ENCODE measurements at places on chromosomes 2 and 18.

DNA sequence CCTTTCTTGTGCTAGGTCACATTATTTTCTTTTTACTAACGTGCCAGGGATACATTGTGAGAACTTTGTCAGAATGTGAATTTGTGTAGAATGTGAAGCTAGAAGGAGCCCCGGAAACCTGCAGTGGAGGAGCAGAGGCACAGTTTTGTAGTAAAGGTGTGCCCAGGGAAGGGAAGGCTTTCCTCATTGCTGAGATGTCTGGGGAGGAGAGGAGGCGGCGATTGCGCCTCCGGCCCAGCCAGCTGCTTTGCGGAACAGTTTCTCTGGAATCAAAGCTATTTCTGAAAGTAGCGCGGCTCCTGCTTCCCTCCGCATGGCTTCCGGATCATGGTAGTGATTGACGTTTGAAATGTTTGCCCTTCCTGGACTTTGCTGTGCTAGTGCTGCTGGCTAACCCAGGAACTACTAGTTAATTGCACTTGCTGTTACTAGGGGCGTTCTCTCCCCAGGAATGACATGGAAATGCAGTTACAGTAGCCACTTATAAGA is 83.1 kb upstream of the RBM44 start:
- DNase-seq: no peak

DNA sequence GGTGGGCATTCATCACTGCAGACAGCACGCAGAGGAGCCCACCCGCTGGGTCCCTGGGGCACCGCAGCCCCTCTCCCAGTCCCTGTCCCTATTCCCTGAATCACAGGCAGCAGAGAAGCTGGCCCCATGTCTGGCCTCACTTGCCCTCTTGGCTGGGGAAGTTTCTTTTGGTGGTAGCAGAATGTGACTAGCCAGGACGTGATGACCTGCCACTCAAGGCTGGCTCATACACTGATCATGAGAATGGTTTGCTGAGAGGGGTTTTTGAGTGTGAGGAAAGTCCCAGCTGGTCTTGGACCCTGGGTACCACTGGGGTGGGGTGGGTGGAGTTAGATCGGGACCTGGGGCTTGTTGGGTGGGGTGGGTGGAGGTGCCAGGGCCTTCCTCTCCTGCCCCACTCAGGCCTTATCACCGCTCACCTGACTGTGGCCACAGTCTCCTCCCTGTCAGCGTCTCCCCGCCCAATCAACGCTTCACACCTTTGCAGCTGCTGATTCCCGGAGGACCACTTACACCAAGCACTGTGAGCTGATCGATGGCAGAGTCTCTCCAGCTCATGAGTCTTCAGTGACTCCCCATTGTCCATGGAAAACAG is 28.9 kb upstream of the FOSL2 start:
- no peak for DNase-seq

- DNase-seq: no peak
Observed at GRCh38 chr2:102619414-102620319, at the start of gene SLC9A2. Gene SLC9A2 (plus strand): TSS chr2:102619553. CDS start chr2:102619849, 296 bp downstream.

DNA sequence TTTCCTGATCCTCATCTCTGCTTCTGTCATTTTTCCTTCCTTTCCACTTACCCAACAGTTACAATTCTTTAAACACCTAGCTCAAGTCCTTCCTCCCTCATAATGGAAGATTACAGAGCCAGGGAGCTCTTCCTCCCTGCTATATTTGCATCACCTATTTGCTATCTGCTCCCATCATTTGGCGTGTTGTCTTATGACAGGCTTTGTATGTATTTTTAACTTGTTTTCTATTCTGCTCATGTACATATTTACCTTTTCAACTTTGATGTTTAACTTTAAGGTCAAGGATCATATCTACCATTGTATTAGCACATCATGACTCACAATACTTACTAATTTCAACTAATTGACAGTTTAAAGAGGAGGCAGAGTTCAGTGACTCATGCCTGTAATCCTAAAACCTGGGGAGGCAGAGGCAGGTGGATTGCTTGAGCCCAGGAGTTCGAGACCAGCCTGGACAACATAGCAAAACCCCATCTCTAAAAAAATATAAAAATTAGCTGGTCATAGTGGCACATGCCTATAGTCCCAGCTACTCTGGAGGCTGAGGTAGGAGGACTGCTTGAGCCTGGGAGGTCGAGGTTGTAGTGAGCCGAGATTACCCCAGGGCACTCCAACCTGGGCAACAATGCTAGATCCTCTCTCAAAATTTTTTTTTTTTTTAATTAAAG is 308.0 kb upstream of the STON1 start:
- DNase-seq: no peak

DNA sequence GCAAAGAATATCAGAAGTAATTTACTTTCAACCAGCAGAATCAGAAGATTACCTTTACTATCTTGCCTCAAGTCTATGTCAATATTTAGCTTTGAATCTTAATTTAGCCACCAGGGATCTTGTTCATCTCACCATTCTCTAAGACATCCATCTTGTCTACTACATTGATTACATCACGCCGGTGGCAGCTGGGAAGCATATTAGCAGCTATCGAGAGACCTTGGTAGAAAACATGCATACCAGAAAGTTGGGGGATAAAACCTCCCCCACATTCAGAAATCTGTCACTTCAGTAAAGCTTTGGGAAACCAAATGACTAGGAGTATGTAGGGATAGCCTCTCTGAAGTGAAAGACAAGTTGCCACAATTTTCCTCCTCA is 703.8 kb upstream of the FSHR start:
- no peak for DNase-seq

DNA sequence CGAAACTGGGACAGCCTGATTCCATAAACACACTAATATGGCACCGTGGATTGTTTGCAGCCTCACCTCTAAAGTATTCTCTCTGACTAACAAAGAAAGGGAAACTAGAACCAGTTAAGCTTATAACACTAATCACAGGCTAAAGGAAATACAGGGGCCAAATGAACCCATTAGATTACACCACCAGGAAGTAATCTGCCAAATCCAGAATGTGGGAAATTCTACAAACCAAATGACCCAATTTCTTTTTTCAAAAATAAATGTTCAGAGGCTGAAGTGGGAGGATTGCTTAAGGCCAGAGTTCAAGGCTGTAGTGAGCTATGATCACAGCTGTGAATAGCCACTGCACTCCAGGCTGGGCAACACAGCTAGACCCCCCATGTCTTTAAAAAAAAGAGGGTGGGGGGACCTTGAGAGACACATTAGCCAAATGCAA is 1.5 kb upstream of the MPPE1 start:
- DNase-seq: no peak

- DNase-seq: no peak
Observed at GRCh38 chr18:40404284-40404683, 1550.8 kb upstream of the PIK3C3 start.

DNA sequence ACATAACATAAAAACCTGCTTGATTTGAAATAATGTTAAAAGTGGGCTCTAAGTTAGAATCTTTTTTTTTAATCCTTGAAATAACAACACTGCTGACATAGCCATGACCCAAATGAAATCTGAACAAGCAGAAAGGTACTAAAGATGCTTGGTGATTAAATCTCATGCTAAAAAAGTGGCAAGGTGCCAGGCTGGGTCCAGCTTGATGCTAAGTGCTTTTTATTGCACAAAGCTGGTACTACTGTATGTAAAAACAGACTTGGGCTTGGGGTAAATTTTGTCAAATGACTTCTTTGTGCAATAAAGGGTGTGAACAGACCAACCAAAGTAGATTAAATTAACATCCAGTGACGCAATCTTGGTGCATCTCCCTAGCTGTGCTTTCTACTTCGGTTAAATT is 13.4 kb downstream of the BCL11A start:
- DNase-seq: no peak

- no peak for DNase-seq
Observed at GRCh38 chr2:132754867-132755472, 85.0 kb upstream of the LYPD1 start.

- DNase-seq: no peak
Observed at GRCh38 chr18:33350256-33350655, 90.3 kb downstream of the CCDC178 start.

GRCh38 chr2:2960441-2961133 is 417.0 kb downstream of the EIPR1 start:
- no peak for DNase-seq

DNA sequence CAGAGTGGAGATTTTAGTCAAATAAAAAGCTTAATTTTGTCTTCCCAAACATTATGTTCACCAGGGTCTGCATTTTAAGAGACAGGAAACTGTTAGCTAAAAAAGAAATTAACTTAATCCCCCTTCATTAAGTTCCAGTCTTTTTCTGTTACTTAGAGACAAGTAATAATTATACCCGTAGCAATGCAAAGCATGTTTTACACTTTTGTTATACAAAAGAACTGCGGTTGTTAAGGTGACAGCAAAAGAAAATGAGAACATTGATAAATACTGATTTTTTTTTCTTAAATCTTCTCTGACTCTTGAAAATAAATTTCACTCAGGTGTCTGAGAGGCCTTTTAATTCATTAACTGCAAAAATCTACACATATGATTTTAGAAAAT is 101.4 kb downstream of the MEIS1 start:
- no peak for DNase-seq

DNA sequence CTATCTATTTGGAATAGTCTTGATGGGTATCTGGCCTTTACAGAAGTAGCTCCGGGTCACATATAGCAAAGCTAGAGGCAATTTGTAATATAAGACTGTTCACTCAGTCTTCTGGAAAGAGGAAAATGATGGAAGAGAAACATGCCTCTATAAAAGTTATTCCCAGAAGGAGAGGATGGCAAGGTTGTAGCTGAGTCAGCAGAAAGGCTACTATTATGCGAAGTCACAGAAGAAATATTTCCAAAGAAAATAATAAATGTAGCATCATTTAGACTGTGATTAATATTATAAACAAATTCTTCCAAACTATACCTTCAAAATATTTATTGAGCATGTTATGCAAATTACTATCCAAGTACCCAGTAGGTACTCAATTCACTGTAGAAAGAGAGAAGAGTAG is 1027.7 kb upstream of the TMEFF2 start:
- no peak for DNase-seq

- DNase-seq: no peak
Observed at GRCh38 chr2:124524155-124524915, 499.2 kb downstream of the CNTNAP5 start.

GRCh38 chr2:195721042-195721441 is 64.0 kb downstream of the SLC39A10 start:
- no peak for DNase-seq

GRCh38 chr2:191611614-191612013 is 66.3 kb upstream of the NABP1 start:
- DNase-seq: no peak

DNA sequence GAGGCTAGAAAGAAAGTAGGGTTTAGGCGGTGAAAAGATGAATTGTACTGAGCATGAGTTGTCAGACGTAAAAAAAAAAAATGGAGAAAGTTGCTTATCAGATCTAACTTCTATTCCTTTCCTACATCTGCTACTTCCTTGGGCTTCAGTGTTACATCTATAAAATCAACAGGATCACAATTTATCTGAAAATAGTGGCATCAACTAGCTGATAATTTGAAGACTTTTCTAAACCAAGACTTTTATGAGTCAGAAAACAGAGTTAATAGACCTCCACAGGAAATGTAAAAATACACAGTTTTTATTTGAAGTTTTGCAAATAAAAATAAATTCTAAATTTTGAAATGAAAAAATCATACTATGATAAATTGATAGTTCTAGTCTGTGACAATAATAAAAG is 399.8 kb downstream of the GRB14 start:
- DNase-seq: no peak

DNA sequence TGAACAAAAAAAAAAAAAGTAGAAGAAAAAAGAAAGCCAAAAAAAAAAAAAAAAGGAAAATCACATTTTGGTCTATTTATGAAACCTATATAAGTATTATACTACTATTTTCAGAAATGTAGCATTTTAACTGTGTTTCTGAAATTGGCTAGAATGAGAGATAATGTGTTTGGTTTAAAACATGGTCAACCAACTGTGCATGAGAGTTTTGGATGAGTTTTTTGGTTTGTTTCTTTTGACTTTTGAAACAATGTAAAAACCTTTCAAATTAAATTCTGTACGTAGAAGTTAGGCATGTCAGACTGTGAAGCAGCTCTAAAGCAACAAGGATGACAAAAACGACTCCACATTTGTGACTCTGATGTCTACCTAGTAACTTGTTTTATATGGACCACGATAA is 34.6 kb downstream of the SPC25 start:
- no peak for DNase-seq

DNA sequence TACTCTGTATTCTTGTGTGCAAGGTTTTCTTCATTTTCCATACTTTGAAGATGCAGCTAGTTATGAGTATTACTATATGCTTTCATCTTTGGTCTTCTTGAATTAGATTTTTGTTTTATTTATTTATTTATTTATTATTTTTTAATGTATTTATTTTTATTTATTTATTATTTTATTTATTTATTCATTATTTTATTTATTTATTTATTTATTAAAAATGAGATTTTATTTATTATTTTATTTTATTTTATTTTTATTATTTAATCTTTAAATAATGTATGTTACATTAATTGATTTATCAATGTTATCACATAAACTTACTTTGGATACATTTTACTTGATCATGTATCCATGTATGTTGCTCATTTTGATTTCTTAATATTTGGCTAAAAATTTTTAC is 132.3 kb upstream of the GALNT13 start:
- DNase-seq: no peak

DNA sequence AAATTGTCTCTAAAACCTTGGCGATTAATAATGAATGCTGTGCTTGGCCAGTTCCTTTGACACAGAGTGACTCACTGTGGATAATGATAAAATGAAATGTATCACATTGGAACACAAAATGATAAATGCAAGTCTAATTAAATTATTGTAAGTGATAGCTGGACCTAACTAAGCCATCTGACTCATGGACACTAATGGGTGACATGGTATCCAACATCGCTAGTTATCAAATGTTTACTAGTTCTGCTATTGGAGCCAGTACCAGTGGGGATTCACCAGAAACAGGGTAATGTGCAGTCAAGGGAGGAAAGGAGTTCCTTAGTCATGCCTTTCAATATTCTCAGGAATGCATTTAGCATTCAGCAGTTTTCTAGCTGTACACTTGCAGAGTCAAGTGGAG is 736.3 kb upstream of the ACVR2A start:
- DNase-seq: no peak

DNA sequence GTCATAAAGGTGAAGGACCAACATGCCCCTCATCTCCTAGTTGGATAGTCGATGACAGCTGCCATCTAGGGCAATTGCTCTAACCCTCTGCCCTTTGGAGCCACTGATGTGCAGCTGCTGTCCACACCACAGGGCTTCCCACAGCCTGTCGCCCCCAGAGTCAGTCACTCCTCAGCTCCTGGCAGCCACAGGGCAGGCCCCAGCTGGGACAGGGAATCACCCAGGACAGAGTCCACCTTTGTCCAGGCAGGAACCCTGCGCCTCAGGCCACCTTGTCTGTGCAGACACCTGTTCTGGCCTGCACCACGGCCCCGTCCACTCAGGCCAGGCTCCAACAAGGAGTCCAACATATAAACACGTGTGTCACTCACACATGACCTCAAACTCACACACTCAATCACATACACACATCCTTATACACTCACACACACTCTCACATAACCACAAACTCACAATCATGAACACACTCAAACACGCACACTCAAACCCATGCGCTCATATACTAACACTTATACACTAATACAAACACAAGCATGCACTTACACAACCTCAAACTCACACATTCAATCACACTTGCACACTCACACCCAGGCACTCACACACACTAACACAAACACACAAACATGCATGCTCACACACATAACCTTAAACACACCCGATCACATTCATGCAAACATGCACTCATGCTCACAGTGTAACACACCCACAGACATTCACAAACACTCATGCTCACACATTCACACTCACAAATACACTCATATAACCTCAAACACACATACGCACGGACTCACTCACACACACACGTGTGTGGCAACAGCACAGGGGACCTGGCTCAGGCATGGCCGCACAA is 29.7 kb downstream of the HDAC4 start:
- no peak for DNase-seq

GRCh38 chr2:207558079-207558491 is 28.3 kb downstream of the CREB1 start:
- DNase-seq: no peak
